Activated CD8-positive, alpha-beta memory T cell treated with anti-CD3 and anti-CD28 coated beads, Interleukin-2, amount 50 U/mL, for 48 hours (primary cell): ENCODE measurements at places on chromosomes 2 and 18.
A peak's percentile ranks its signal among the peaks of the same experiment; 100 is the strongest.

DNA sequence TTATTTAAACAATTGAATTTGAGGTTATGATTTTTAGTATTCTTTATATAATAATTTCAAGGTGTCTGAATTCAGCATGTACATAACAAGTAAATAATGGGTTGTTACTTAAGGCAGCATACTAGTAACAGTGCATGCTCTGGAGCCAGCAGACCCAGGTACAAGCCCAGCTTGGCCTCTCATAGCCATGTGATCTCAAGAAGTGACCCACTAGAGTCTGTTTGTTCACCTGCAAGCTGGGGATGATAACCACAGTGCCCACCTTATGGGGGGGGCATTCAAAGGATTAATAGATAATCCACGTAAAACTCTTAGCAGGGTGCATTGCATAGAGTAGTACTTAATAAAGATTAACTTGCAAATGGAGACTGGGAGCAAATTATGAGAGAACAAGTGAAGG lies 163.6 kb downstream of the TRABD2A start:
- no peak for DNase-seq

DNA sequence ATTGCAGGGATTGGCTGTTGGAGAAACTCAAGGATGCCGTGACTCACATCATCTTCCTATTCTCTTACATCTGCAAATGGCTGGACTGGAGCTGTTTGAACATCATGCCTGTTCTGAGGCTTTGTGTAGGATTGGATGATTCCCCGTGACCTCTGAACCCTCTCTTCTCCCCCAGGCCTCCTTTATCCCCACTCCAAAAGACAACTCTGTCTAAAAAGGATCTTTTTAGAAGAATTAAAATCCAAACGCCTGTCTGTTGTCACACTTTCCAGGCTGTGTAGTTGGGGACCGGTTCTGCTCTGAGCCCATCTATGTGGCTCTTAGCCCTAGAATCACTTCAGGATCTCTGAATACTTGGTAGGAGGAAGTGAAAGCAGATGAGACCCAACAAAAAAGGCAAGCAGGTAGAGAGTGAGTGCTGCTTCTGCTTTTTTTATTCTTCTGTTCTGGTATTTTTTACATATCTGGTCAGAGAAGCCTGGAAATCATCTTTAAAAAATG lies 565 bp downstream of the SP140 start:
- DNase-seq = no peak

- no peak for DNase-seq
Observed at GRCh38 chr2:188523919-188524318, 232.2 kb downstream of the GULP1 start.

DNA sequence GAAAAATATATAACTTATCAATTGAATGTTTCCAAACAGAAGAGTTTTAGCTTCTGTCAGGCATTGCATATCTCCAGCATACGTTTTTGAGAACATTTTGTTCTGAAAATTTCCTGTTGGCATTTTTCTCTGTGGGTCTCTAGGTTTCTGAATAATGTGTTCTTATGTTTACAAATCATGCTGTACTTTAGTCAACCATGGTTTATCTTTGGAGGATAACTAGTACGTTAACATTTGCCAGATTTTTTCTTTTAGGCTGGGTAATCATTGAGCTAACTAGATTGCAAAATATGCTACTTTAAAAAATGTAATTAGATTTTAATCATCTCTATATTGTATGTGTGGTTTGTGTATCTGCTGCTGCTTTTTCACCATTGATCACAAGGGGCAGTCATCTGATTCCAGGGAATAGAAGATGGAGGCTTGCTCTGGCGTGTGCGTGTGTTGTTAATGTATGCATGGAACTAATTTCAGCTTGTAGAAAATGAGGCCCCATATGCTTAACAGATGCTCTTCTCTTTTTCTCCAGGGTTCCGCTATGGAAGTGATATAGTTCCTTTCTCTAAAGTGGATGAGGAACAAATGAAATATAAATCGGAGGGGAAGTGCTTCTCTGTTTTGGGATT lies 21.3 kb downstream of the XRCC5 start:
- no peak for DNase-seq

- peak; percentile 79 for DNase-seq
Observed at GRCh38 chr2:118881490-118882129, 34.2 kb upstream of the EN1 start.

- no peak for DNase-seq
Observed at GRCh38 chr2:38584881-38585280, 17.8 kb downstream of the HNRNPLL start.

DNA sequence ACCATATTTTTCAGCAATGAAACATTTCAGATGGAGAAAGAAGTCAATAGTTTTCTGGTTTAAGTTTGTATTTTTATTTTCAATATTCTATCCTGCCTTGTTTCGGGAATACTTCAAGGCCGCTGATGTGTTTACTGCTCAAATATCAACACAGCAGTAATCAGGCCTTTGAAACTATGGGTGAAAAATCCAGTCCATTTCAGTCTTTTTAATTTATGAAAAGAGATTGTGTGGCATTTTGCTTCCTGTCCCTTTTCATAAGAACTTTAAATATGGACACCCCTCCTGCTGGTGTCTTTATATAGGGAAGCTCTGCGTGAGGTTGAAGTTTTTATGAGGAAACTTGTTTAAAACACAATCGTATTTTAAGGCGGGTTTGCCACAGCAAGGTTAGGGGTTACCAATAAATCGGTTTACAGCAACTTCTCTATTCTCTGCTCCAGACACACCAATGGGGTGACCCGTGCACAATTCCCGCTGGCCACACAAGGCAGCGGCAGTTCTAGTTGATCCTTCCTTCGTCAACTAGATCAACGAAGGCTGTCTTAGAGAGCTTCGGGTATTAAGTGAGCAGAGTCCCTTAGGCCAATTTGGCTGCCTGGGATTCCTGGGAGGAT lies 1.2 kb upstream of the TANC1 start:
- no peak for DNase-seq

DNA sequence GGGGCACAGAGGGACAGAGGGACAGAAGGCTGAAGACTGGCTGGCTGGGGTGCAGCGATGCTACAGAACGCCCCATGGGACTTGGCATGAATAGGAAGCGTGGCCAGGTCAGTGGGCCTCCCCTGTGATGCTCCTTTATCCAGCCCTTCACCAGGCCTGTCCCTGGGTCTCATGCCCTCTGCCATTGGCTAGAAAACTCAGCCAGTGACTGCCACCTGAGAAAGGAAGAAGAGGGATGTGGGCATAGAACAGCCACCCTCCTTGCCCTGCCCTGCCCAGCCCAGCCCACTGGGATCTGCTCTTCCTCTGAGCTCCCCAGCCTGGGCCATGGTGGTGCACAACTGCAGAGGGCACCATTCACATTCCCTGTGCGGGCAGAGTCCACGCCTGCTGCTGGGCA lies 10.5 kb upstream of the LAPTM4A start:
- DNase-seq = no peak

DNA sequence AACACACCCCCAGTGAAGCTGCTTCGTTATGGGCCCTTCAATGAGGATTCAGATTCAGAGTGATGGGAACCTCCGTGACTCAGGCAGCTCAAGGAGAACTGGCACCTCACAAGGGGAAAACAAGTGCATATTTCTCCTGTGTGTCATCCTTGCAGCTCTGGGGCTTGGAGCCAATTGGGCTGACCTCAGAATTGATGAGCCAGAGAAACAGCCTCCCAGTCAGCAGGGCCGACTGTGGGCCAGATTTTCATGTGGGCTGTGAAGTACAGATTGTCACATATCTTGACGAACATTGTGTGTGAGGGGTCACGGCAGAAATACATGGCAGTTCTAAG lies 189.6 kb upstream of the SP5 start:
- DNase-seq = no peak

- no peak for DNase-seq
Observed at GRCh38 chr2:100877555-100877954, 57.6 kb downstream of the NPAS2 start.

DNA sequence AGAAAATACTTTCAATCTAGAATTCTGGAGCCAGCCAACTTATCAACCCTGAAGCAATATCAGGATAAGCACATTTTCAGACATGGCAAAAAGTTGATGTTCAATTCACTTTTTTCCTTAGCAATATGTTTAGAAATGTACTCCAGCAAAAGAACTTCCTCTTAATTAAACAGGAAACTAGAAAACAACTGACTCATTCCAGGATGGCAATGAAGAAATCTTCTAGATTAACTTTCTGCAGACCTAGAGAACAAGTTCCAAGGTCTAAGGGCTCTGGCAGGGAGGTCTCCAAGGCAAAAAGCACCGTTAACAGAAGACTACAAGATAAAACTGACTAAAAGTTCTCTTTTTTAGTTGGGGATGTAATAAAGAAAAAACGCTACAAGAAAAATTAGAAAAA lies 69.2 kb upstream of the VWC2L start:
- DNase-seq = no peak

DNA sequence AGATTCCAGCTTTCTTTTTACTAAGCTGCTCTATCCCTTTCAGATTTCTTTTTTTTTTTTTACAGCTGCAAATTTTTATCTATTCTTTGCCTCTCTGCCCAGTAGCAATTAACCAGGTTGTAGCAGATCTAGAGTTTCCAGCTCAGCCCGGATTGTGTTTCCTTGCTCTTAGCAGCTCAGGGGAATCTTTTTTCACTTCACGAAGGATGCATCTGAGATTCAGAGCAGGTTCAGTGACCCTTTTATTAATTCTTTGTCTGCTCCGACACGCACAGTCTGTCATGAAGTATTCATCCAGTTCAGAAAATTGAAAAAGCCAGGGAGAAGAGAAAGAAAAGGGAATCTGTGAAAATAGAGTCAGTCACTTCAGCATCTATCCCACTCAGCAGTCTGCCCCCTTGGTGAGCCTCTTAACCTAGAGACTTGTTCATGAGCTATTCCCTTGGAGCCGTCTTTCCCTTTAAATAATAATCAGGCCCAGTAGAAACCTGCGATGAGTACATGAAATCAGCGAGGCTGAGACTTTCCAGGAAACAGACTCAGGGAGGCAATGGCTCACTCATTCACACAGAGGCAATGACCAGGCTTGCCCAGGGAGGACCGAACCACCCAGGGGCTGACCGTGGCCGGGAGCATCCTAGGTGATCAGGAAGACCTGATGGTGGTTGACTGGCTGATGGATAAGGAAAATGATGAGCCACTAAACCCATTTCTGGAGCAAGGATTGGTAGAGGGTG lies 103.4 kb upstream of the ITGA6 start:
- DNase-seq = no peak

- DNase-seq = no peak
Observed at GRCh38 chr2:7951001-7951400, 730.9 kb upstream of the ID2 start.

GRCh38 chr18:61702007-61702406 lies 190.8 kb downstream of the RNF152 start:
- DNase-seq = no peak

GRCh38 chr2:217798191-217798590 lies 204.6 kb downstream of the TNS1 start:
- no peak for DNase-seq

- DNase-seq = no peak
Observed at GRCh38 chr2:1585635-1586034, 158.7 kb downstream of the PXDN start.

DNA sequence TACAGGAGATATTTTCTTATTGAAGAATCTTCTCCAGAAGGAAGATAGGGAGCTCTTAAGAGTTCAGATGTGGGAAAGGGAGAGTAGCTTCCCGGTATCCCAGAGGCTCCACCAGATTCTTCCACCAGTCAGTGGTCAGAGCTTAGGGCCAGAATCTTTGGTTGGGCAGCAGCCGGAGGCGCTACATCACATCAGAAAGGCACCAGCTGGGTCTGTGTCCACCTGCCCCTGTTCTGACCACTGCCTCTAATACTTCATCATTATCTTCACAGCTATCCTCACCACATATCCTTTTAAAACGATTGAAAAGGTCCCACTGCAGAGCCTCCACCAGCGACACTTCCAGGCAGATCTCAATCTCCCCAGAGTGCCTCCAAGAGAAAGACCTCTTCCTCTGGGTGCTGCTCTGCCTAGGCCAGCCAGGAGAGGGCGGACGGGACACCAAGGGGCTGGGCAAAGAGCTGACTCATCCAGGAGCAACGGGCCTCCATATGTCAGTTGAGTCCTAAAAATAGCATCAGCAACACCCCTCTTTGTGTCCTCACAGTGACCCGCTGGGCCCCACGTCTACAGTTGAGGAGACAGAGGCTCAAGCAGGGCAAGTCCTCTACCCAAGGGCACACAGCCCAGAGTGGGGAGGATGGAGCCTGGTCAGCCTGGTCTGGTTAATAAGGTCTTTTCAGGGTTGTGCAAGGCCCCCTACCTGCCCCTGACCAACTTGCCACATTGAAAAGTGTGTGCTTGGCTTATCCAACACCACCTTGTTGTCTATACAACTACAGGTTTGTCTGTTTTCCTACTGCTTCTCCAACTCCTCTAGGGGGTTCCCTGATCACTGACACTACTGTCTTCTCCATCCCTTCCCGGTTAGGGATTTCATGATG lies 81.2 kb downstream of the ADD2 start:
- DNase-seq = peak; percentile 57

- no peak for DNase-seq
Observed at GRCh38 chr2:215870986-215871385, 142.4 kb downstream of the MREG start.

DNA sequence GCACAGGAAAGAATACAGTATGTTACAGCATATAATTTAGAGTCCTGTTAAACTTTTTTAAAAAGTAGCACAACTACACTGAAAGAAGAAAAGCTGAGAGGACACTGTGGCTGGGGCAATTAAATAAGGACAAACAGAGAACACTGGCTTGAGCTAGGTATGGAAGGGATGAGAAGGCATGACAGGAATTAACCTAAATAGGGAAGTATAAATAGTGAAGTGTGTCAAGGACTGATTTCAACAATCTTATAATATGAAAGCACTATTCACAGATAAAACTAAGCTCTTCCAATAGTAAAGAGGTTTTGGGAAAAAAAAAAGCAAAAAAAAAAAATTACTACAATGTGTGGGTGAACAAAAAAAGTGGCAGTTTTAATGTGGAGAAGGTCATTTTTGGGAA lies 45.5 kb downstream of the PPP3R1 start:
- no peak for DNase-seq

- DNase-seq = no peak
Observed at GRCh38 chr2:129654331-129654730, 325.1 kb upstream of the RAB6C start.

DNA sequence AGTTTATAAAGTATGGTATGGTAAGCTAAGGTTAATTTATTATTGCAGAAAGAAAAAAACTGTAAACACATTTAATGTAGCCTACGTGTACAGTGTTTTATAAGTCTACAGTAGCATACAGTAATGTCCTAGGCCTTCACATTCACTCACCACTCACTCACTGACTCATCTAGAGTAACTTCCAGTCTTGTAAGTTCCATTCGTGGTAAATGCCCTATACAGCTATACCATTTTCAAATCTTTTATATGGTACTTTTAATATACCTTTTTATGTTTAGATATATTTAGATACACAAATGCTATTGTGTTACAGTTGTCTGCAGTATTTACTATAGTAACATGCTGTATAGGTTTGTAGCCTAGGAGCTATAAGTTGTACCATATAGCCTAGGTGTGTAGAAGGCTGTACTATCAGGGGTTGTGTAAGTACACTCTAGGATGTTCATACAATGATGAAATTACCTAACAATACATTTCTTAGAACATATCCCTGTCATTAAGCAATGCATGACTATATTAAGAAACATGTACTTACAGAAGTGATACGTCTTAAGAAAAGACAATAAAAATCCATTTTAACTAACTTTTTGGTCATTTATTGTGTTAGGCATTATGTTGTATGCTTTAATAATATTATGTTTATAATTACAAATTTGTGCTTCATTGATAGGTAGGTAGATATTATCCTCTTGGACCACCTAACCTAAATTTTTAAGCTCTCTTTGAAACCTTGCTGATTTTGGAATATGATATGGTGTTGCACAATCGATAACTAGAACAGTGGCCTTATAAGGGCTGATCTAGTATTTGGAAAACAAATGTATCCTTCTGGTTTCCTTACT lies 51.9 kb downstream of the VRK2 start:
- no peak for DNase-seq
